ENCODE measurements at places on chromosomes 7 and 10. TPM values are rescaled to one million over a fixed set of nuclear protein-coding genes. Genes with fewer than 3 reads are reported as not detected.

DNA sequence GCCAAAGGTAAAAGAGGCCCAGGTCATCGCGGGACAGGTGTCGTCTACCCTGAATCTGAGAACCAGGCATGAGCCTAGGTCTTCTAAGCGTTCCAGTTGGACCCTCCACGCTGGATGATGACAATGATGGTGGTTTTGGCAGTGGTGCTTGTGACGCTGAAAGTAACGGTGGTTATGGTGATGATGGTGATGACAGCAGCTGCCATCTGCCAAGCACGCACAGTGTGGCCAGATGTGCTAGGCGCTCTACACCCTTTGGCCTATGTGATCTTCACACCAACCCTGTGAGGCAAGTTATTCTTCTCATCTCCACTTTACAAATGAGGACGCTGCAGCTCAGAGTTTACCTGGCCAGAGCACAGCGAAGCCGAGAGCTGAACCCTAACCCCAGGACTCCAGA lies 93.9 kb downstream of the FAM53B start:
- no peak for DNase-seq

GRCh38 chr7:81769891-81770727 lies at the start of gene HGF:
HGF (minus strand) TSS chr7:81770047; CDS start chr7:81769971, 76 bp downstream.
- DNase-seq = no peak

- DNase-seq = no peak
These were observed 148.5 kb downstream of the AOAH start for GRCh38 chr7:36575832-36576231.

GRCh38 chr10:43399320-43400310 lies 9.4 kb downstream of the HNRNPF start:
- DNase-seq = no peak

GRCh38 chr10:125084614-125085257 lies 75.6 kb downstream of the CTBP2 start:
- no peak for DNase-seq

DNA sequence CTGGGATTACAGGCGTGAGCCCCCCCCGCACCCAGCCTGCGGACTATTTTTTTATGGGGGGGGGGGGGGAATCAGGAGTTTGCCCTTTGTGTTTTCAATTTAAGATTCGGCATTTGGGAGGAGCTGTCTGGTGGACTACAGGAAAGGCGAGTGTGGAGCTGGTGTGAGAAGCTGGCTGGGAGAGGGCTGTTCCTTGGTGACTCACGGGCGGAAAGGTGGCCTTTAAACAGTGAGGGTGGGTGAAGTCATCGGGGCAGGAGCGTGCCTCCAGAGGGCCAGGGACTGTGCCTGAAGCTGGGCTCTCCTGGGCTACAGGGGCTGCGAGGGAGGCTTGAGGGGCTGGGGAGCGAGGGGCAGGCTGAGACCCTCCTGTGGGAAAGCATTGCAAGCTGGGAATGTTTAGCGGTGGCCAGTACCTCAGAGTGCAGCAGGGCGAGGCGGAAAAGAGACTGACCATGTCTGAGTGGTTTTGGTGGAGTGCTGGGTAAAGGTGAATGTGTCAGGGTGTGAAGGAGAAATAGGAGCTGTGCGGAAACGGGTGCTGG lies 39.7 kb upstream of the ZNF32 start:
- no peak for DNase-seq

- DNase-seq = no peak
These were observed 104.2 kb downstream of the ADK start for GRCh38 chr10:74255214-74255613.

- no peak for DNase-seq
These were observed 27.0 kb downstream of the GTF2I start for GRCh38 chr7:74684473-74684872.

DNA sequence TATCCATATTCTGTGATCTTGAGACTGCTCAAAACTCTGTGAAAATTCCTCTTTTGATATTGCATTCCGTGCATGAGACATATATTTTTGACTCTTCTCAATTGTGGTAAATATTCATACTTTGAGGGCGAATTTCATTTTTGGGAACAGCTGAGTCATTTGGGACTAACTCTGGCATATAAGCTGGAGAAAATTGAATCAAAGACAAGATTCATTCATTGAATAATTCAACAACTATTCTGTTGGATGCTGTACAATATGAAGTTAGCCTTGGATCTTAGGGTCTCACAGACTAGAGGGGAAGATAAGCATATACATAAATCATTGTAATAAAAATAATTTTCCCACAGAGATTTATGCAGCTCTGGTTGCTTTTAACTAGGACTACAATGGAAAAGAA lies 183.2 kb upstream of the NEBL start:
- no peak for DNase-seq

- DNase-seq = no peak
These were observed 588.0 kb upstream of the LRRN3 start for GRCh38 chr7:110502888-110503465.

- no peak for DNase-seq
These were observed 83.4 kb downstream of the ZRANB1 start for GRCh38 chr10:125025341-125025740.

GRCh38 chr10:103722632-103723031 lies 132.7 kb downstream of the SH3PXD2A start:
- no peak for DNase-seq

DNA sequence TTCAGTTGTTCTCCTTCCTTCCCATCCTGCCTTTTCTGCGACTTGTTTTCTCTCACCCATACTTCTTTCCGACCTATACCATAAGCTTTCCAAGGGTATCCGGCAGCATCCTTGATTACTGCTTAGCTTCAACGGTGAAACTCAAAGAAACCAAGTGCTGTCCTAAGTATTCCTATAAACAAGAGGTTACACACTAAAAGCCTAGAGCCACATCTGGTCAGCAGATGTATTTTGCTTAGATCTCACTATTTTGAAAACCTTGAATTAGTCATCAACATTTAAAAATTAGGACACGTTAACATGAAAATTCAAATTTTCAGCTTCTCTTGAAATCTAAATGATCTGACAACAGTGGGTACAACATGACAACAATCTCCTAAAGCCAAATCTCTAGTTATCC lies 20.0 kb downstream of the ARHGAP21 start:
- no peak for DNase-seq

DNA sequence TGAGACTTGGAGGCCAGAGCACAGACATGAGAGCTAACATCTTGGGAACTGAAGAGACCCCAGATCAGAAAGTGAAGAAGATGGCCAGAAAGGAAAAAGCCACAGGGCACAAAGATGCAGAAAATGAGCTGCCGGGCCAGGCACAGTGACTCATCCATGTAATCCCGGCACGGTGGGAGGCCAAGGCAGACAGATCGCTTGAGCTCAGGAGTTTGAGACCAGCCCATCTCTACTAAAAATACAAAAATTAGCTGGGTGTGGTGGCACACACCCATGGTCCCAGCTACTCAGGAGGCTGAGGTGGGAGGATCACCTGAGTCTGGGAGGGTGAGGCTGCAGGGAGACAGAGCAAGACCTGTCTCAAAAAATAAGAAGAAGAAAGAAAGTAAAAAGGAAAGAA lies 81.4 kb upstream of the MGMT start:
- no peak for DNase-seq

- DNase-seq = no peak
These were observed 448.1 kb upstream of the PODXL start for GRCh38 chr7:132004529-132004928.

PRKG1 gene
- not detected for total RNA-seq

LEP gene
- total RNA-seq = not detected

CDK1 gene
- total RNA-seq = 84.4 TPM

CTNNA3 gene
- 3.6 TPM for total RNA-seq
